ENCODE measurements at places on chromosomes 13 and 19.

DNA sequence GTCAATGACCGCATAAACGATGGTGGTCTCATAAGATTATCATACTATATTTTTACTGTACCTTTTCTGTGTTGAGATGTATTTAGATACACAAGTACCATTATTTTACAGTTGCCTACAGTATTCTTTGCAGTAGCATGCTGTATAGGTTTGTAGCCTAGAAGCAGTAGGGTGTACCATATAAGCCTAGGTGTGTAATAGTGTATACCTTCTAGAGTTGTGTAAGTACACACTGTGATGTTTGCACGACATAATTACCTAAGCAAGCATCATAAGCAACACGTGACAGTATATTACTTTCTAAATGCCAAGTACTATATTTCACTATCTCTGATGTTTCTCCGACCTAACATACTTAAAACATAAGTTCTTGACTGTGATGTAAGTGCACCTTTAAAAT is 2.7 kb downstream of the LPAR6 start:
- no peak for DNase-seq

DNA sequence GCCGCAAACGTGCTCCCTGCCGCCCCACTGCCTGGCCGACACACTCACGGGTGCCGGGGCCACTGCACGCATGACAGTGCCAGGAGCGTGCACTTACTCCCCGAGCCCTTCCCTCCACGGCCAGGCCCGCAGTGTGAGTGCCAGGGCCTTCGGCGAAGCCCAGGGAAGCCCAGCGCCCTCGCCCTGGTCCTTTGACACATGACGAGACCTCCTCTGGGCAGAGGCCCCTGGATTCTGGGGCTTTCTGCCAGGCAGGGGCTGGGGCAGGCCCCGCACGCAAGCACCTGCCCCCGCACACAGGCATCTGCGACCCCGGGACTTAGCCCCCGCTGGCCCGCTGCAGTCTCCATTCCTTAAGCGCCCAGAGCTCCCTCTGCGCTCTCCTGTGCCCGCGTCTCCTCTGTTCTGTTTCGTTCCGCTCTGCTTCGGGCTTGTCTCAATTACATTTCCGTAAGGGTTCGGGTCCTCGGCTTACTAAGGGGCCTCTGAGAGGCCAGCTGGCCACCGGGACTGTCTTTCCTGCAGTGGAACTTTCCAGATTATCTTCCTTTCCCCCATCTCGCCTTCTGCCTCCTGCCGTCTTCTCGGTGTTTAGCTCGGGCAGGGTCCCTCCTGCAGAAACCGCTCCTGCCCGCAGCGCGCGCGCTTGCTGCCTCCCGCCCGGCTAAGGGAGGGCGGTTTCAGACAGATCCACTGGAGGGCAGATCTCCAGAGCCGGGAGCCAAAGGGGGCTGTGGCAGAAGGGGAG is 98.8 kb downstream of the ING1 start:
- no peak for DNase-seq

- no peak for DNase-seq
These were observed 7.2 kb upstream of the CCDC97 start for GRCh38 chr19:41302624-41303351.

- no peak for DNase-seq
These were observed 72.8 kb upstream of the PCDH8 start for GRCh38 chr13:52921194-52921593.

All from cerebellar nuclear complex (tissue), 1 donor.